ENCODE measurements at places on chromosomes 4 and X.

GRCh38 chrX:134688031-134688823 is 30.0 kb upstream of the PLAC1 start:
- DNase-seq = no peak

- DNase-seq = peak; percentile 45
These were observed at the start of gene FAAH2 for GRCh38 chrX:57286507-57287251. TSS of gene FAAH2 (plus strand) at chrX:57286706. CDS start at chrX:57286826, 120 bp downstream.

- DNase-seq = peak; percentile 89
These were observed at the start of gene AREG for GRCh38 chr4:74444891-74445642. TSS of gene AREG (plus strand) at chr4:74445136. CDS start at chr4:74445346, 210 bp downstream.

DNA sequence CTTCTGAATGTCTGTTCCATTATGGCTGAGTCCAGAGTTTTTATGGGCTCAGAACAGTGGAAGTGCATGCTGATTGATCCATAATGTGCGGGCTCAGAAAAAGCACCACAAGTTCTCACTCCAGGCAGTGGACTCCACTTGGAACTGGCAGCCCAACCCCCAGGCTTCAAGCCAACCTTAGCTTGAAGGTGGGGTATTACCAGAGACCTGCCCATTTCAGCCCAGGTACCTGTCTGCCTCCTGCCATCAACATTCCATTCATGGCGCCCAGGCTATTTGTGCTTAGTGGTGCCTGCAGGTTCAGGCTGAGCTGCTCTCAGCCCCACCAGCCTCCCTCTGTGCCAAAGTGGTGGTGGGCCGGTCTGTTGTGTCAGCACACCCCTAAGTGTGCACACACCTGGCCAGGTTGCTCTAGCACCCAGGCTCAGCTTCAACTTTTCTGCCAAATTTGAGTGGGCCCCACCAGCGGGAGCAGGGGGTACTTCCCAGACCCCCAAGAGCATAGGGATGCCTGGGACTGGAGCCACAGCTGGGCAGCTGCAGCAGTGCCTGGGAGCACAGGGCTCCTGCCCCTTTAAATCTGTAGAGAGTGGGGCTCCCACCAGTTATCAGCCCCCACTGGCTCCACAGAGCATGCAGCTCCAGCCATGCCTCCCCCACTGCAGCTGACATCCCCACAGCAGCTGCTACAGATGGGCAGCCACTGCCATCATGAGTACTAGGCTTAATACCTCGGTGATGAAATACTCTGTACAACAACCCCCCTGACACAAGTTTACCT is 1025.3 kb downstream of the PCDH19 start:
- no peak for DNase-seq

- DNase-seq = no peak
These were observed 119.3 kb downstream of the ASB9 start for GRCh38 chrX:15150586-15150985.

- DNase-seq = no peak
These were observed 60.9 kb downstream of the BMP15 start for GRCh38 chrX:50971395-50971794.

DNA sequence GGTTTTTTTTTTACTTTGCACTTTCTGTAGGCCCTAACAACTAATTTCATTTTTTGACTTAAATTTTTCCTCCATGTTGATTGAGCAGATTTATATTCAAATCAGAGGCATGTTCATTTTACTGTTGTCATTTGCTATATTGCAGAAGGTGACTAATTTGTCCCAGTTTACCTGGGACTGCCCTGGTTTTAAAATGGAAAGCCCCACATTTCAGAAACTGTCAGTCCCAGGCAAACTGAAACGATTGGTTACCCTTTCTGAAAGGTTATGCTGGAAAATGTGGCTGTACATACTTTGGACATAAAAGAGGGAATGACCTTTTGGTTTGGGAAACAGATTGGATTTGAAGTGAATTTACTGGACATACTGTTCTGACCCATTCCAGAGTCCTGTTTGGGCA is 160.0 kb downstream of the SPCS3 start:
- DNase-seq = no peak

DNA sequence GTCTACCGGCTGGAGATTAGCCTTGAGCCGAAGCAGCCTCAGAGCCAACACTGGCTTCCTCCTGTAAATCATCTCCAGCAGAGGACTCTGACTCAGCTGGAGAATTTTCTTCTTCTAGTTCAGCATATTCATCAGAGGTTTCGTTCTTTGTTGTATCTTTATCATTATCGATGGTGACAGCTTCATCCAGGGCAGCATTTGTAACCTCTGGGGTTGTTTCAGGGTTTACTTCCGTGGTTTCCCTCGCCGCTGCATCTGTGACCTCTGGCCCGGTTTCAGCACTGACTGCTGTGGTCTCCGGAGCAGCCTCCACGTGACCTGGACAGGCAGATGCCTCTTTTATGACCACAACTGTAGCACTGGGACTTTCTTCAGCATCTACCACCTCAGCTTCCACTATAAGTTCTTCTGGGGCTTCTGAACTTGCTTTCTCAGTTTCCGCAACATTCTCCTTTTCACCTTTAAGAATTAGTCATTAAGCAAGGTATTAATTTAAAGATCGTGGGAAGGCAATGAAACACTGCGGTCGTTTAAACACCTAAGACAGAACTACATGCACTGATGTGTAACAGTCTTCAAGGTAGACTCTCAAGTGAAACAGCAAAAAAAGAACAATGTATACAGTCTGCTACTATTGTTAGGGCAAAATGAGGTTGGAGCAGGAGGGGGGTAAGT is 13.3 kb downstream of the MGARP start:
- peak; percentile 50 for DNase-seq

GRCh38 chr4:118981171-118981838 is 92.7 kb downstream of the SYNPO2 start:
- DNase-seq = peak; percentile 14

GRCh38 chrX:30674799-30675198 is 21.6 kb downstream of the GK start:
- DNase-seq = no peak

GRCh38 chr4:158374318-158374717 is 147.4 kb upstream of the RXFP1 start:
- no peak for DNase-seq

GRCh38 chr4:156575430-156576073 is 396.0 kb downstream of the PDGFC start:
- no peak for DNase-seq

- DNase-seq = peak; percentile 82
These were observed at the start of gene NPY1R for GRCh38 chr4:163332526-163333406. TSS of gene NPY1R (minus strand) at chr4:163332596. CDS start at chr4:163326554, 6,042 bp downstream.

GRCh38 chrX:132388371-132388770 is 100.5 kb downstream of the MBNL3 start:
- no peak for DNase-seq

DNA sequence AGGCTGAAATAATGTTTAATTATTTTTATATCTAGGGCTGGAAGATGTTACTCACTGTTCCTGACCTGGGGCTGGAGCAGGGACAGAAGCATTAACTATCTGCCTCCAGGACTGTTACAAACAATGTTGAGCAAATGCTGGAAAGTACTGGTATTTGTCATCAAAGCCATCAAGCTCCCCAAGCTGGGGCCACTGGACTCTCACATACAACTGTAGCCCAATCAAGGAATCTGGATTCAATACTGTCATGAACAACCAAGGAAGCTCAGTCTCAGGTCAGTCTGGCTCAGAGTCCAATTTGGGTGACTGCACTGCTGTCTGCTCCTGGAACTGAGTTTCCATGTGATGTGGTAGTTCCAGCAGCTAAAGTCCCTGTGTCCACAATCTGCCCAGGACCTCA is 50.4 kb downstream of the APOO start:
- no peak for DNase-seq

GRCh38 chr4:155545456-155545855 is 121.2 kb upstream of the GUCY1A1 start:
- no peak for DNase-seq

DNA sequence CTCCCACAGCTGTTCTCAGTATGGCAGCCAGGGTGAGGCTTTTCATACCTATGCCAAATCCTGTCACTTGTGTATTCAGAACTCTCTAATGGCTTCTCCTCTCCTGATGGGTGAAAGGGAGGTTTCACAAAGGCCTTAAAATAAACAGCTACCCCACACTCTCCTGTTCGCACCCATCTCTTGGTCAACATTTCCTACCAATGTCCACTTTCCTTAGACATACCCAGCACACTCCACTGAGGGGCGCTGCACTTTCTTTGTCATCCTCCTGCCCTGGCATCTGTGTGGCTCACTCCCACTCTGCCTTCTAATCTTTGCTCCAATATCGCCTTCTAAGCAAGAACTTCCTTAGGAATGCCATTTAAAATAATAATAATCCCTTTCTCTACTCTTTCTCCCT is 313.3 kb downstream of the PPP3CA start:
- peak; percentile 30 for DNase-seq

GRCh38 chr4:94454405-94454804 is 2.7 kb downstream of the PDLIM5 start:
- no peak for DNase-seq

DNA sequence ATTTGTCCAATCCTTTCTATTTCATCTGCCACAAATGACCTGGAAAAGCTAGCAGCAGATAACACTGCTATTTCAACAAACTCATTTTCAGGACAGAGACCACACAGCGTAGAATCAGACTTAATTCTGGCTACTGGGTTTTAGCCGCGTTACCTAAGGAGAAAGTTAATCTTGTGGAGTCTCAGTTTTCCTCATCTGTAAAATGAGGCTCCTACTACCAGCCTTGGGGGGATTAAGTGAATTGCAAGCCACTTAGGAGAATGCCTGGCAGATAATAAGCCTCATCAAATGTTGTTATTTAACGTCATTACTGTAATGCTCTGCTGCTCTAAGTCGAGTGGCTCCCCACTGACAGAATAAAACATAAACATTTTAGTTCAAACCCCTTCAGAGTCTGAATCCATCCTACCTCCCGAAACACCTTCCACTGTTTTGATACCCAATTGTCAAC is 1.4 kb downstream of the CCNI start:
- no peak for DNase-seq

DNA sequence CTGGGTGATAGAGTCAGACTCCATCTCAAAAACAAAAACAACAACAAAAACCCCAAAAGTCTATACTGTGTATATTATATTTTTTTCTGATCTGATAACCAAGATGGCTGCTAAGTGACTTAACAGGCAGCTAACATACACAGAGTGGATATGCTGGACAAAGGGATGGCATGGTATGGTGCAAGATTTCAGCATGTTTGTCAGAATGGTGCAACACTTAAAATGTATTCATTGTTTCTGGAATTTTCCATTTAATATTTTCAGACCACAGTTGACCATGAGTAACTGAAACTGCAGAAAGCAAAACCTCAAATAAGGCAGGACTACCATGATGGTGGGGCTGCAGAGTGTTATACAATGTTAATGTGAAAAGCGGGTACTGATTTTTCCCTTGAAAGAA is 6.1 kb upstream of the BOD1L1 start:
- no peak for DNase-seq

DNA sequence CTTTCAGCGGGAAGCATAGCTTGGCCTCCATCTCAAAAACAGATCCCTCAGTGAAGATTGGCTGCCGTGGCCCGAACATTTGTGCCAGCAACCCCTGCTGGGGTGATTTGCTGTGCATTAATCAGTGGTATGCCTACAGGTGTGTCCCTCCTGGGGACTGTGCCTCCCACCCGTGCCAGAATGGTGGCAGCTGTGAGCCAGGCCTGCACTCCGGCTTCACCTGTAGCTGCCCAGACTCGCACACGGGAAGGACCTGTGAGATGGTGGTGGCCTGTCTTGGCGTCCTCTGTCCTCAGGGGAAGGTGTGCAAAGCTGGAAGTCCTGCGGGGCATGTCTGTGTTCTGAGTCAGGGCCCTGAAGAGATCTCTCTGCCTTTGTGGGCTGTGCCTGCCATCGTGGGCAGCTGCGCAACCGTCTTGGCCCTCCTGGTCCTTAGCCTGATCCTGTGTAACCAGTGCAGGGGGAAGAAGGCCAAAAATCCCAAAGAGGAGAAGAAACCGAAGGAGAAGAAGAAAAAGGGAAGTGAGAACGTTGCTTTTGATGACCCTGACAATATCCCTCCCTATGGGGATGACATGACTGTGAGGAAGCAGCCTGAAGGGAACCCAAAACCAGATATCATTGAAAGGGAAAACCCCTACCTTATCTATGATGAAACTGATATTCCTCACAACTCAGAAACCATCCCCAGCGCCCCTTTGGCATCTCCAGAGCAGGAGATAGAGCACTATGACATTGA is 175.4 kb downstream of the FAT4 start:
- DNase-seq = no peak

GRCh38 chr4:47499700-47500099 is 14.6 kb downstream of the ATP10D start:
- no peak for DNase-seq

DNA sequence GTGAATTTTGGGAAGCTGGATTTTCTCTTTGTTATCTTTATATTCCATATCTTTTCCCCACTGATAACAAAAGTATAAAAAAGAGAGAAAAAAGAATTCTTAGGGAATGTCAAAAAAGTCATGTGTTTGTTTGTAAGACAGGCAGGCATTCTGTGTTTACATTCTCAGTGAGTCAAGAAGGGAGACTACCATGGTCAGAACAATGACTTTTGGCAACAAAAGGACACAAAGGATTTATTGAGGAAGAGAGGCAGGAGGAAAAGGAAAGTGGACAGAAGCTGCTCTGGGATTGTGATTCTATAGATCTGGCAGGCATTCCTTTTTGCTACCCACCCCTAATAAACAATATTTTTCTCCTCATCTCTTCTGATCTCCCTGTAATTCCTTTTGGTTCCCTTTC is 5.9 kb upstream of the ANK2 start:
- no peak for DNase-seq

DNA sequence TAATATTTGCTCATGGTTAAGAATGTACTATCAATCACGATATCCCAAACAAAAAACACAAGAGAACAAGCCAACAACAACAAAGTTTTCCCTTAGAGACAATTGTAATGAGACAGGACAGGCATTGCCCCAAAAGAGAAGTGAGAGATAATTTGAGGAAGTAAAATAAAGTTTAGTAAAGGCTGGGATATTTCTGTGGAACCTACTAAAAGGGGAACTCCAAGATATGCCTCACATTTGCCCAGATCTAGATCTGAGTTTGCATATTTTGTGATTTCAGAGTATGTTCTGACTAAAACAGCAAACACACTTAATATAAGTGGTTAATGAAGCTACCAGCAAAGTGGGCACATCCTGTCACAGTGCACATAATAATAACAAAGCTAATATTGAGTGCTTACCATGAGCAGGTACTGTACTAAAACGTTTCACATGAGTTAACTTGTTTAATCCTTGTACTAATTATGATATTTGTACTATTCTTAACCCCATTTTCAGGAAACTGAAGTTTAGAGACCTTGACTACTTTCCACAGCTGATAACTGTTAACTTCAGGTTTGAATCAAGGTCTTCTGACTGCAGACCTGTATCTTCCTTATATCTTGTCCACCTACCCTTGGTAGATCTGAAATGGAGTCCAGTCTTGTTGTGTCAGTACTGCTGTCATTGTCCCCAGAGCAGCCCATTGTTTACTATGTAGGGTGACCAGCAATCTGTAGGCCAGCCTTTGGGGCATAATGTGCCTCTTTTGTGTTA is 26.0 kb upstream of the BMP2K start:
- DNase-seq = no peak

DNA sequence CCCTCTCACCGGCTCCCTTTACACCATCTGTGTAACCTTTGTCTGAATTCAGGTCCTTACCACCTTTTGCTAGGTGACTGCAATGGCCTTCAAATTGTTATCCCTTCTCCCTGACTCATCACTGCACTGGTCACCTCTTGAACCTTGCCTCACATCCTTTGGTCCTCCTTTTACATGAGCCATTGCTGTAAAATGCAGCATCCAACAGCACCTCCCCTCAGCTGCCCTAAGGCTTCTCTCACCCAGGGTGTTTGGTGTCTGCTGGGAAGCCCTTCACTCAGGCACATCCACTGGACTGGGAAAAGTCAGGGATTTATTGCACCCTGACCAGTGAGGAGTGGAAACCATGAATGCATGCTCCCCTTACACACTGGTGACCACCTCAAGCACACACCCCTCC is 192.5 kb upstream of the GATB start:
- no peak for DNase-seq

- DNase-seq = no peak
These were observed 18.5 kb downstream of the TENM3 start for GRCh38 chr4:182261651-182262223.

All from iPS-NIHi11 (cell line).